Stimulated activated CD8-positive, alpha-beta memory T cell treated with anti-CD3 and anti-CD28 coated beads, Interleukin-7, amount 100 ng/mL, for 1 hour (primary cell): ENCODE measurements at places on chromosomes 3 and 15.
A peak's percentile ranks its signal among the peaks of the same experiment; 100 is the strongest.

DNA sequence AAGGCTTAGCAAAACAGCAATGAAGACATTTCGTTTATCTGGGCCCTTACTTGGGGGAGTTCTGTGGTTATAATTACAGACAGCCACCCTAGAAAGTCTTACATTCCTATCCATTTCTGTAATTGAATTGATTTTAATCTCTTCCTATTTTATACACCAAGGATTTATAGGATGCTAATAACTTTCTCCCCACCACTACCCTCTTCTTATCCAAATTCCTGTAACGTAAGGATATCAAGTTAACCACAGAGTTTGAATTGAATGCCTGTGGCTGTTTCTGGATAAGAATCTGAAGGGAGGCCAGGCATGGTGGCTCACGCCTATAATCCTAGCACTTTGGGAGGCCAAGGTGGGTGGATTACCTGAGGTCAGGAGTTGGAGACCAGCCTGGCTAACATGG lies 78.6 kb downstream of the MLH1 start:
- no peak for DNase-seq

- no peak for DNase-seq
Measured at GRCh38 chr3:8490079-8490552, 11.5 kb upstream of the LMCD1 start.

- peak; percentile 10 for DNase-seq
Measured at GRCh38 chr3:32177702-32178198, 60.7 kb upstream of the CMTM8 start.

GRCh38 chr3:37751967-37752648 lies 109.6 kb upstream of the CTDSPL start:
- DNase-seq = no peak

GRCh38 chr15:94287794-94288246 lies 56.5 kb downstream of the MCTP2 start:
- DNase-seq = no peak

GRCh38 chr3:63921741-63922482 lies 9.7 kb upstream of the SCAANT1 start:
- no peak for DNase-seq

DNA sequence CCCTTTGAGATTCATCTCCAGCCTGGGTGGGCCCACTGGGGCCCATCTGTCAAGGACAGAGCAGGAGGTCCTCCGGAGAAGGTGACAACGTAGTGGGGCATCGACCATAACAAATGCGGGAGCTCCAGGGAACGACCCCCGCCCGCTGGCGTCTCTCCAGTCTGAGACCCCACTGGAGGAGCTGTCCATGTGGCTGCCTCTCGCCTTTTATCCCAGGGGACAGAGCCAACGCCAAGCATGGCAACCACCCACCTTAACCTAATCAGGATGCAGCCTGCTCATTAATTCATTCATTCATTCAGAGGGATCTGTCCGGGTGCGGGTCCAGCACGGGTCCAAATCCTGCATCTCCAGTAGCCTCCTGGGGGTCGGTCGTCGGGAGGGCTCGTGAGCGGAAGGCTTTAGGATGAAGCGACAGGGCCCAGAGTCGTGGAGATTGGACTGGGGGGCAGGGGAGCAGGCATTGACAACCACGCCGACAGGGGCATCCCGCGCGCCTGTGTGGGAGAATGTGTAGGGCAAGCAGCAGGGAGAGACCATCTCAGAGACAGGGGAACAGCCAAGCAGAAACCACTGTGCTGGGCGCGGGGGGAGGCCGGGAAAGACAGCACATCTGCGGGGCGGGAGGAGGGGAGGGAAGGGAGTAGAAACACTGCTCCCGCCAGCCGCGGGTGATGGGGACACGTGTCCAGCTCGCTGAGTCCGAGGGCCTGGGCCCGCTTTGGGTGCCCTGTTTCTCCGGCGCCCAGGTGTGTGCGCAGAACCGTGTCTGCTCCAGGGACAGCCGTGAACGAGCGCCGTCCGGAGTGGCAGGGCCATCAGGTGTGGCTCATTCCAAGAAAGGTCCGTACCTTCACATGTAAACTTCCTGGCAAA lies 1.9 kb downstream of the PIGZ start:
- DNase-seq = no peak
